Endothelial cell of umbilical vein (primary cell): ENCODE measurements at places on chromosomes 5 and 9. TPM values are rescaled to one million over a fixed set of nuclear protein-coding genes. Genes with fewer than 3 reads are reported as not detected.

The TAF11L5 gene
- total RNA-seq, result not detected in 2 replicates

The SLC36A2 gene
- total RNA-seq, result not detected in 2 replicates

The IL3 gene
- total RNA-seq, result not detected in 2 replicates

The SLC34A3 gene
- not detected in 2 replicates for total RNA-seq

The FBP2 gene
- total RNA-seq, result not detected in 2 replicates

The EIF4EBP3 gene
- 7.6 and 8.8 TPM in 2 replicates for total RNA-seq

The PHF24 gene
- not detected in 2 replicates for total RNA-seq

The NSG2 gene
- total RNA-seq, result not detected in 2 replicates

The ORM2 gene
- not detected in 2 replicates for total RNA-seq

The BARHL1 gene
- total RNA-seq, result not detected in 2 replicates

The PDCD1LG2 gene
- 9.5 and 9.7 TPM in 2 replicates for total RNA-seq

The SLC24A2 gene
- not detected in 2 replicates for total RNA-seq

The UGCG gene
- total RNA-seq, result 29.9 and 38.5 TPM in 2 replicates

The TAS2R1 gene
- not detected in 2 replicates for total RNA-seq

The C9orf153 gene
- 0.66 TPM in 1 of 2 replicates, not detected in the other for total RNA-seq

The ABO gene
- total RNA-seq, result not detected in 2 replicates

The KIF12 gene
- 0.51 and 0.97 TPM in 2 replicates for total RNA-seq
